ENCODE measurements at places on chromosomes 12 and 14.

GRCh38 chr14:69055999-69056788 lies 77.1 kb upstream of the ACTN1 start:
- DNase-seq: peak; percentile 78

DNA sequence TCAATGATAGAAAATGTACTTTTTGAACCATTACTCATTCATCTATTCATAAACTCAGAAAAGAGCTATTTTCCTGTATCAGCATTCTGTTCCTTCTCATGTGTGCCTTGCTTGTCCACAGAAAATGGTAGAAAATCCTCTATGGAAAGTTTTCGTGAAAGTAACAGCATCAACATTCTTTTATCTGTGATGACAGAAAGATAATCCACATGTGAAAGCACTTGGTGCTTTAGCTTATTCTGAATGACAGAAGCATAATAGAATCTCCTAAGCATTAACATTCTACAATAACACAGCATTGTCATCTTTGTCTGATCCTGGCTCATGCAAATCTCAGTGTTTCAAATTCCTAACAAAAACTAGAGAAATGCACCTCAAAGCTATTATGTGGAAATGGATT lies 431.9 kb downstream of the ADAMTS20 start:
- no peak for DNase-seq

GRCh38 chr14:23259426-23259825 lies 21.7 kb downstream of the RNF212B start:
- DNase-seq: no peak

- no peak for DNase-seq
Measured at GRCh38 chr12:49264466-49264872, 413 bp upstream of the TUBA1C start.

DNA sequence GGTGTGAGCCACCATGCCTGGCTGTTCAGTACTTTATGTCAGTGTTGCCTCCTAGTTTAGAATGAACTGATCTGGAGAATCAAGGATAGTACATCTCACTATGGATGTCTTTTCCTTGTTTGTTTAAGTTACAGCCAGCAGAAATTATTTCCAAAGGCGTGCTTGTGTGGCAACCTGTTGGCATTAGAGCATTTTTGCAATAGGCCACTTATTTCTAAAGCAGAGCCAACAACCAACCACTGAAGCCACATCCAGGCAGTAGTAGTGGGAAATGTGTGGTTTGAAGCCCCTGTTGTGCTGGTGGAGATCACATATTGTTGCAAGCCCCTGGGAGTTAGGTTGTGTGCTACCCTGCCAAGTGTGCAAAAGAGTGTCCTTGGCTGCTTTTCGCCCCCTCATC lies 3.7 kb downstream of the ANO6 start:
- DNase-seq: no peak

DNA sequence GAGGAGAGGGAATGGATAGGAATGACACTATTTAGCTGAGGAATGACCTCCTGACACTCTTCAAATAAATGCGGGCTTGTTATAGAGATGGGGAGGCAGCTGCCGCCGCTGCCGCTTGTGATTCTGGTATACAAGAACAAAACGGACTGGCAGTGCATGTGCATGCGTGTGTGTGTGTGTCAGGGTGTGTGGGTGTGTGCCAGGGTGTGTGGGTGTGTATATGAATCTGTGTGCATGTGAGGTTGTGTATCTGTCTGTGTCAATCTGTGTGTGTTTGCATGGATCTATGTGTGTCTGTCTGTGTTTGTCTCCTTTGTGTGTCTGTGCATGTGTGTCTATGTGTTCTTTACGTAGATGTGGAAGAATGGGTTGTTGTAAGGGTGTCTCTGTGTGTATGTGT lies 26.0 kb upstream of the LHX5 start:
- DNase-seq: no peak

DNA sequence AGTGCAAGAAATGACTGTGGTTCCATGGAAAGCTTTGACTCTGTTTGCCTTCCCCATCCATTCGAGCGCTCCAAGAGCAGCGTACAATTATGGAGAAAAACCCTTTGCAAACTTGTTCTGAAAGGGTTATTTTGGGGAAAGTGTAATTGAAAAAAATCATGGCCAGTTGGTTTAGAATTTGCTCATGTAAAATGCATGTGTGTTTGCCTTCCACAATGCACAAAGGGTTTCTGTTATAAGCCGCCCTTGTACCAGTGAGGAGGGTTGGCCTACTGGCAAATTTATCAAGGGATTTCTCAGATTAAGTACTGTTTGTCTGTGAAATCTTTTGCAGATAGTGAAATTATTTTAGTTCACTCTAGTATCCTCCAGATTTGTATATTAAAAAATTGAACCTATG lies 62.7 kb upstream of the PELI2 start:
- DNase-seq: no peak

DNA sequence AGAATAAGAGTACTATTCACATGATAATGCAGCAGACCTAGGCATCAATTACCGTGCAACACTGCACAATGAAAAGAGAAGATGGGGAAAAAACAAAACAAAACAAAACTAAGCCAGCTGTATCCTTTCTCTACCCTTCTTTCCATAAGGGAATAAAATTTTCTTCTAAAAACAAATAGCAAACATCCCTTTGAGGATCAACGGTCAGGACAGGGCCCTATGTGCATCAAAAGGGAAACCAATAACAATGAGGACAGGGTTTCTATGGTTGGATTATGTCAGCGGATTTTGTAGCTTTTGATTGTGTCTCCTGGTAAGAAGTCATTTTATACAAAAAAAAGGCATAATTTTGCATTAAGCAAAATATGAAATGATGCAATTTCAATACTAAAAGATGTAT lies 350.3 kb downstream of the SLC6A15 start:
- no peak for DNase-seq

GRCh38 chr14:79438696-79439342 lies 772.5 kb downstream of the DIO2 start:
- DNase-seq: no peak

DNA sequence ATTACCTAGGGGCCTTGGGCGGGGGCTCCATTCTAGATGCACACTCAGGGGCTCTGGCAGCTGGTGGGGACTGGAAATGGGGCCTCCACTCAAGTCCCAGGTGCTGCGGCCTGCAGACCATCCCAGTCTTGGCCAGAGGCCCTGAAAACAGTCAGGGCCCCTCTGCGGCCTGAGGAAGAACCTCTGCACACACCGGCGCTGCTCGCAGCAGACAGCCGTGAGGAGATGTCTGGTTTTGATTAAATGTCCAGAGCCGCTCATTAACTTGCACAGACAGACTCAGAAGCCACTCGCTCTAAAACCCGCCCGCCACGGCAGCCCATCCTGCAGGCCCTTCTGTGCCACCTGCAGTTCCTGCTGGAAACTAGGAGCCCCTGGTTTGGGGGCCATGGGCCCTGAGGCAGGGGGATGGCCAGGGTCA lies 36.4 kb upstream of the NCOR2 start:
- DNase-seq: no peak

- DNase-seq: no peak
Measured at GRCh38 chr14:40758076-40758475, 848.6 kb upstream of the LRFN5 start.

DNA sequence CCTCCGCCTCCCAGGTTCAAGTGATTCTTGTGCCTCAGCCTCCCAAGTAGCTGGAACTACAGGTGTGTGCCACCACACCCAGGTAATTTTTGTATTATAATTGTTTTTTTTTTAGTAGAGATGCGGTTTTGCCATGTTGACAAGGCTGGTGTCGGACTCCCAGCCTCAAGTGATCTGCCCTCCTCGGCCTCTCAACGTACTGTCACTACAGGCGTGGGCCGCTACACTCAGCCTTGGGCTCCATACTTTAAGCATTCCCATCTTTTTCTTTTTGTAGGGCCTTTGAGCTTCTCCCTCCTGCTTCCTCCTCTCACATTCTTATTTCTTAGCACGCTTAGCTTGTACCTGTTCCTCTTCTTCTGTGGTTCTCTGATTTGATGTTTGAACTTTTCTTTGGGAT lies 62.8 kb downstream of the SERPINA3 start:
- DNase-seq: no peak

- peak; percentile 63 for DNase-seq
Measured at GRCh38 chr14:39396448-39396847, 35.8 kb downstream of the FBXO33 start.

Measured in amniotic epithelial cell (primary cell).